ENCODE measurements at places on chromosomes 12 and 14.

DNA sequence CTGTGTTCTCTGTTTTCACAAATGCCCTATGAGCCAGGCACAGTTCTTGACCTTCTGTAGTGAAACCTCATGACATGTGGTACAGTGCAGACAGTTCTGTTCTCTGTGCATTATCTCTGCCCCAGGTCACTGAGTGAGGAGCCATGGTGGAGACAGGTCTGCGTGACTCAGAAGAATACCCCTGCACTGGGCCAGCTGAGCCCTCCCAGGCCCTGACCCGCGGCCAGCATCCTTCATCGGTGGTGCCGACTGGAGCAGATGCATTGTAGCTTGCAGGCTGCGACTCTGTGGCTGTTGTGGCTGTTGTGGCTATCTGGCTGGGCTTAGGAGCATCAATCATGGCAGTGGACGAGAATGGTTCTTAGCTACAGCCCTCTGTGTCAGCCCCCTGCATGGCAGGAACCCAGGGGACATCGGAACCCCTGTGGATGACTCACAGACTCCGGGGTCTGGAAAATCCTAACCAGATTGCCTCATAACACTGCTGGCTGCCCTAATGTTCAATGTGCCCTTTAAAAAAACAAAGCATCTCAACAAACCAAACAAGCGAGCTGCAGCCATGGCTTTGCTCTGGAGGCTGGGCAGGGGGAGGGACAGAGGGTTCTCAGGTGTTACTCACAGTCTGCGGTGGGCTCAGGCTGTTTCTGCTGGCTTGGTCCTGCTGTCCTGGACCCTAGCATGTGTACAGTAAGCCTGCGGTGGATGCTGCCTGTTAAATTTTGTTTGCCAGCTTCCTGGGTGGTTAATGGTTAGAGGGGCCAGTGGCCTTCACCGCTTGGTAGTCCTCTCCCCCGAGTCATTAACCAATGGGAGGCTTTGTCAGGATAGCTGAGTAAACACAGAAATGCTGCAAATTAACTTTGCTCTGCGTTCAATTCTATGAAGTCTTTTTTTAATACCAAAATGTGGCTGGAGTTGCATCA, at the start of gene SERPINA6:
Gene SERPINA6 (minus strand): TSS at position 689 of the 923 bp plus-strand sequence. CDS start 8,688 bp downstream, outside the sequence.
- DNase-seq: no peak

DNA sequence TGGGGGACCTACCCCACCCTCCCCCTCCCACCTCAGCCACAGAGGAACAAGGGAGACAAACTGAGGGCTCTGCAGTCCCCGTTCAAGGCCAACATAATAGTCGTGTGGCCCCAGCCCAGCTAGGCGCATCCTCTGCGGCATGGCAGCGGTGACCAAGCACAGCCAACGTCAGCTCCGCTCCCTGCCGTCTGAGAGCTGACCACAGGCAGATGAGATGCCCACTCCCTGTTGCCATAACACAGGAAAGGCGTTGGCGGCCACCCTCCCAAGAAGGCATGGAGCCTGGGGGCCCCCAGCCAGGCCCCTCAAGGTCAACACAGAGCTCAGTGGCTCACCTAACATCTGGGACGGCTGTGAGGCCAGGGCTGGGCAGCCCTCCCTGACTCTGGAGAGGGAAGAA, 32.6 kb upstream of the UBC start:
- no peak for DNase-seq

GRCh38 chr14:69083181-69083580, 69.7 kb downstream of the DCAF5 start:
- no peak for DNase-seq

- no peak for DNase-seq
These were observed 19.8 kb downstream of the ALDH6A1 start for GRCh38 chr14:74064426-74064825.

- no peak for DNase-seq
These were observed 94.7 kb upstream of the GSC start for GRCh38 chr14:94864387-94865195.

DNA sequence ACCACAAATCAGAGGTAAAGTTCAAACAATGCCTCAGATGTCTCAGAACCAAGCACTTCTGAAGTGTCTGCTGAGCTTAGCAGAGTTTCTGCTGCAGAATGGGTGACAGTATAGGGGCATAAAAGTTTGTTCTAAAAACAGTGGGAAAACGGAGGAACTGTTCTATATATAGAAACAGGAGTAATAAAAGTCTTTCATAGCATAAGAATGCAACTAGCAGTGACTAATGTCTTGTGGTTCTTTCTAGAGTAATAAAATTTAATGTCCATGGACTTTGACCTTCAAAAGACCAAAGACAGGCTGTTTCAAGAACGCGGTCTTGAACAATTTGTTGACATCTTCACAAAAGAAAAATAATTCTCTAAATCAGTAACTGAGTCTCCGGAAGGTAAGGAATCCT, 107.5 kb upstream of the FAR2 start:
- DNase-seq: no peak

DNA sequence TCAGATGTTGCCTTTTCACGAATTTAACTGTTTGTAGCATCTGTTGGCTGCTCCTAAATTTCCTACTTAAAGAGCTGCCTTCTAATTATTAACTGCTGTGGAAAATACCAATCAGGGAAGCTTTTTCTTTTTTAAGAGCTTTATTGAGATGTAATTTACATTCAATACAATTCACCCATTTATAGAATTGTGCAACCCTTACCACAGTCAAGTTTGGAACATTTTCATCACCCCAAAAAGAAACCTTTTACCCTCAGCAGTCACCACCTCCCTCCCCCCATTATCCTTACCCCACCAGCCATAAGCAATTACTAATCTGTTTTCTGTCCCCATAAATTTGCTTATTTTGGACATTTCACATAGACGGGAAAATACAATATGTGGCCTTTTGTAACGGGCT, 1.4 kb downstream of the PCNX4 start:
- DNase-seq: no peak

DNA sequence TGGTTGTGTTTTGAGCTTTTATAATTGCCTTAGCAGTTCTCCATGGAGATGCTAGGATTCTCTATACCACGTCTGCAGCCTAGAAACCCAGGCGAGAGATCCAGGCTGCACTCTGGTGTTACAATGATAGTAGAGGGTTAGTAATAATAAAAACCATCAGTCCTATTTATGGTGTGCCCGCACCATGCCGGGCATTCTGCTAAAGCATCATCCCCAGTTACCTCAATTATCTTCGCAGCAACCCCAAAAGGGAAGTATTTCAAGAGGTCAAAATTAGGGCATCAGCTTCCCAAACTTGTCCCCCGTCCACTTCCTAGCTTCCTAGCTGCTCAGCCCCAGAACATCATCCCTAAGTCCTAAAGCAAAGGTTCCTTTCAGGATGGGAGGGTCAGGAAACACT, 3.2 kb downstream of the SYNE3 start:
- no peak for DNase-seq

DNA sequence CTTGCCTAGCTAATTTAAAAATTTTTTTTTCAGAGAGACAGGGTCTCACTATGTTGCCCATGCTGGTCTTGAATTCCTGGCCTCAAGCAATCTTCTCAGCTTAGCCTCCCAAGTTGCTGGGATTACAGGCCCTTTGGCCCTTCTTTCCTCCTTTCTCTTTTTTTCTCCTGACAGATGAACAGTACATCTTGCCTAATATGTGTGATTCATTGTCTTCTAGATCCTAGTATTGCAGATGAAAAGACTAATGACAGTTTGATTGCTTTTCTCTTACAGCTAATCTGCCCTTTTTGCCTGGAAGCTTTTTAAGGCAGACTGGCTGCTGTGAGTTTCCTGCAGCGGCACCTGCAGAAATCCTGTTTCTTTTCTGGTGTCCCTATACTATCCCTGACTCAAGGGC, 12.0 kb downstream of the DEPDC4 start:
- no peak for DNase-seq

DNA sequence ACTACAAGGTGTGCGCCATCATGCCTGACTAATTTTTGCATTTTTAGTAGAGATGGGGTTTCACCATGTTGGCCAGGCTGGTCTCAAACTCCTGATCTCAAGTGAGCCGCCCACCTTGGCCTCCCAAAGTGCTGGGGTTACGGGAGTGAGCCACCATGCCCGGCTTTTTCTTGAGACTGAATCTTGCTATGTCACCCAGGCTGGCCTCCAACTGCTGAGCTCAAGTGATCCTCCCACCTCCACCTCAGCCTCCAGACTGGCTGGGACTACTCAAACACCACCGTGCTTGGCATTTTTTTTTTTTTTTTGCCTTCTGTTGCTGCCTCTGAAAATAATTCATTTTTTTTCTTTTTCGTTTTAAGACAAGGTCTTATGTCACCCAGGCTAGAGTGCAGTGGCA, 8.2 kb upstream of the ESPL1 start:
- no peak for DNase-seq

DNA sequence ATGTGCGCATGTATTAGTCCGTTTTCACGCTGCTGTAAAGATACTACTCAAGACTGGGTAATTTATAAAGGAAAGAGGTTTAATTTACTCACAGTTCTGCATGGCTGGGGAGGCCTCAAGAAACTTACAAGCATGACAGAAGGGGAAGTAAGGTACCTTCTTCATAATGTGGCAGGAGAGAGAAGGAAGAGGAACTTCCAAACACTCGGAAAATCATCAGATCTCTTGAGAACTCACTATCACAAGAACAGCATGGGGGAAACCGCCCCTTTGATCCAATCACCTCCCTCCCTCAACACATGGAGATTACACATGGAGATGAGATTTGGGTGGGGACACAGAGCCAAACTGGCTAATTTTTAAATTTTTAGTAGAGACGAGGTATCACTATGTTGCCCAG, 41.8 kb upstream of the SNX6 start:
- DNase-seq: no peak

- no peak for DNase-seq
These were observed 533.7 kb upstream of the SEL1L start for GRCh38 chr14:82067221-82067875.

DNA sequence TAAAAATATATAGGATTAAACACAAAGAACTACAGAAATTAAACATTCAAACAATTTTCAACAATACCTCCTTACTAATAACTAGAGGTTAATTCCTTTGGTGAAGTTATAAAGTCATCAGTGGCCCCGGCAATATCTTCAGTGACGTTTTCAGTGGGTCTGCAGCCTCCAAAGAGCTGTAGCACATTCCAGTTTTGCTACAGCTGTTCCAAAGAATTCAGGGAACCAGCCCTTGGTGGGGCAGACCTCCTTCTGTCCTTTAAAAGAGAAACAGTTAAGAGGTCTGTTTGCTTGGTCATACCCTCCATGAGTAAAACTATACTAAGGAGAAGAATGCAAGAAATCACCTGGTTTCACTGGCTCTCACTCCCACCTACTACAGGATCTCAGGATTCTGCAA, 99.2 kb upstream of the ZDHHC17 start:
- no peak for DNase-seq

DNA sequence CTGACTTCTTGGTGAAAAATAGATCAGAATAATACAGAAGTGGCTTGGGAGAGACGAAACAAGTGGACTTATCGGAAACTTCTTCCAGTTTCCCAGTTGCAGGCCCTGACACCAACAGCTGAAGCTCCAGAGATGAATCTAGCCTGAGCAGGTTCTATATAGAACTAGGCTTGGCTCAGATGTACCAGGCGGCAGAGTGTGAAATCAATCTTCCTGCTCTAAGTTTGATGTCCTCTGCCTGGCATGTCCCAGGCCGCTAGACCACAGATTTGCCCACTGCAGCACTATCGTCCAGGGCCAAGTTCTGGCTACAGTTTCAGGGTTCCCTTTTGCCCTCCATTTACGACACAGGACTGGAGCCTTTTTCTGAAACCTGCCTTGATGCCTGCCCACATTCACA, 91.3 kb upstream of the PLEKHA5 start:
- no peak for DNase-seq

GRCh38 chr14:106843951-106844483, 1317.6 kb downstream of the TMEM121 start:
- peak; percentile 39 for DNase-seq

- peak; percentile 13 for DNase-seq
These were observed 28.3 kb downstream of the MMAB start for GRCh38 chr12:109544955-109545531.

GRCh38 chr12:120735181-120735580, 9.6 kb downstream of the ACADS start:
- no peak for DNase-seq

DNA sequence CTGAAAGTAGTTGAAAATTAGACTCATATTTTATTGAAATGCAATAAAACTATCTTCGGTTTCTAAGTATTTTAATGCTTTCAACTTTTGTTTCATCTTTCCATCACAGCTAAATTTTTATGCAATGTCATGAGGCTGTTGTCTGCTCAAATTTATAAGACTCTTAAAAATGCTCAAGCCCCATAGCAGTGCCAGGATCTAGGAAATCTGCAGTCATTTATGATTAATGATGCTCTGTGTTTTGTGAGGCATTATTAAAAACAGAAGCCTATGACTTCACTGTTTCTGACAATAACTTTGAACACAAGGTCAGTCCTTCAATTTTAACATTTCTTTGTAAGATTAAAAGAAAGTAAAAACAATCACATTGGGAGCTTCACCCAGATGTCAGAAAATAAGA, 112.5 kb downstream of the ALX1 start:
- no peak for DNase-seq

DNA sequence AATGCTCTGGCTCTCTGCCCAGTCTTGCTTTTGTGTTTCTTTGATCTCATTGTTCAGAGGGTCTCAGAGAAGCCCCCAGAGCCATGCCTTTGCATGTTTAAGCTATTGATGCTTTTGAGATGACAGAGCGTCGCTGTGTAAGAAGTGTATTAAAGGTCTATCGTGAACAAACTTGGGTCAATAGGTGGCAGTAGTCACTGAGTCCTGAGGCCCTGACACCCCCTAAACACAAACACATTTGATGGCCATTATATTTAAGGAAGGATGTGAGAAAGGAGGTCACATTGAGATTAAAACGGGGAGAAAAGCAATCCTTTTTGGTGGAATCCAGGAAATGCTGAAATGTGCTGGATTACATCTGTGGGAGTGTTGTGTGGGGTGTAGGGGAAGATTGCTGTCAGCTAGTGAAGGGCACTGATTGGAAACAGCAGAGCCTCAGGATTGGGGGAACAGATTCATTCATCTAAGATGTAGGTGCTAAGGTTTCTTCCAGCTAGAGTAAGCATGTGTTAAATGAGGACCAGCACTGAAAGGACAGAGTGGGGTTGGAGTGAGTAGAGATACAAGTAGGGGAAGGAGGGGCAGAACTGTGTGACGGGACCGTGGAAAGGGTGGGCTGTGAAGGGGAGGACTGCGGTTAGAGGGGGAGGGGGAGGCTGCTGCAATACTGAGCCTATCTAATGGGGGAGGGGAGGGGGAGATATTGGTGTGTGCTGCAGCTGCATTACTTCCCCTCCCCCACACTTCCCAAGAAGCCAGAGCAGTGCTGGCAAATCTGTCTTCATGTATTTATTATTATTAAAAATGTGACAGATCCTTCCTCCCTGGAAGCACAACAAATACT, 12.7 kb downstream of the NGDN start:
- DNase-seq: no peak

DNA sequence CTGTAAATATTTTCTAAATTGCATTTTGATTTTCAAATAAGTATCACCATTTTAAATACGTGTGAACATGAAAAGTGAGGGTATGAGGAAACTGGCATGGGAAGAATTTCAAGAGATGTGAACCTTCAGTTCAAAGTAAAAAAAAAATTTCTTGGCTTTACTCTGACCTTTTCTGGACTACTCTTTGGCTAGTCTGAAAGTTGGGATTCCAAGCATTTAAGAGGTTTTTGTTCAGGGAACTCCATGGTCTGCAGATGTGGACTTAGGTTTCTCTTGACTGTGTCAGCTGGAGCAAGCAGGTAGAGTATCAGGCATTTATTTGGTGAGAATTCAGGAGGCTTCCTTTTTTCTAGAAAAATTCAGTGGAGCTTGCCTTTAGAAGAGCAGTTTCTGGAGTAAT, 311.6 kb downstream of the LRIG3 start:
- no peak for DNase-seq

GRCh38 chr14:89315493-89316470, 101.3 kb downstream of the FOXN3 start:
- no peak for DNase-seq

- DNase-seq: peak; percentile 15
These were observed 841.7 kb downstream of the VRK1 start for GRCh38 chr14:97638864-97639263.

All from CD4-positive, alpha-beta T cell treated with Interleukin-15 for 4 hours (primary cell).